Thyroid gland (tissue), 4 donors: ENCODE measurements at places on chromosomes 3 and 15. TPM values are rescaled to one million over a fixed set of nuclear protein-coding genes. Genes with fewer than 3 reads are reported as not detected.

- peak within 1 kb of the TSS; percentile 70 for H3K4me3 ChIP-seq
- no peaks in the 10 kb centered on the region for H3K27me3 ChIP-seq
- DNase-seq: peak; percentile 89
- peaks cover 16% of the 10 kb centered on the region for H3K4me1 ChIP-seq
Measured at GRCh38 chr15:67542420-67543347, at the start of gene MAP2K5. Gene MAP2K5, plus strand, starts transcription at chr15:67542703. Its CDS starts 633 bp downstream, at chr15:67543336.

DNA sequence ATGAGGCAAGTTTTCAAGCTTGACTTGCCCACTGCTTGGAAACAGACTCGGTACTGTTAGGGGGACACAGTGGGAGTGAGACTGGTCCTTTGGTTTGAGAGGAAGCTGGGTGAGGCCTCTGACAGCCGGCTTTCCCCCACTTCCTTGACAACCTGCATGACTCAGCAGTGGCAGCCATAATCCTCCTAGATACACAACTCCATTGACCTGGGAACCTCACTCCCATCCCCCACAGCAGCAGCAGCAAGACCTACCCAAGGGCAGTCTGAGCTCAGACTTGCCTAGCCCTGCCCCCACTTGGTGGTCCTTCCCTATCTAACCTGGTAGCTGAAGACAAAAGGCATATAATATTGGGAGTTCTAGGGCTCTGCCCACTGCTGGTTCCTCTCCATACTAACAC is 1043.5 kb upstream of the ALCAM start:
- H3K27me3 ChIP-seq: no peaks in the 10 kb centered on the region
- no peaks in the 10 kb centered on the region for H3K36me3 ChIP-seq
- H3K27ac ChIP-seq: no peak overlapping the region
- H3K4me3 ChIP-seq: no peak overlapping the region
- no peak for DNase-seq

GRCh38 chr3:29605845-29606244 is 325.0 kb downstream of the RBMS3 start:
- no peaks in the 10 kb centered on the region for H3K36me3 ChIP-seq
- H3K4me1 ChIP-seq: no peaks in the 10 kb centered on the region

- H3K4me3 ChIP-seq: no peak overlapping the region
- H3K36me3 ChIP-seq: no peaks in the 10 kb centered on the region
- no peak overlapping the region for H3K27ac ChIP-seq
Measured at GRCh38 chr15:93168910-93169309, 79.9 kb upstream of the RGMA start.

DNA sequence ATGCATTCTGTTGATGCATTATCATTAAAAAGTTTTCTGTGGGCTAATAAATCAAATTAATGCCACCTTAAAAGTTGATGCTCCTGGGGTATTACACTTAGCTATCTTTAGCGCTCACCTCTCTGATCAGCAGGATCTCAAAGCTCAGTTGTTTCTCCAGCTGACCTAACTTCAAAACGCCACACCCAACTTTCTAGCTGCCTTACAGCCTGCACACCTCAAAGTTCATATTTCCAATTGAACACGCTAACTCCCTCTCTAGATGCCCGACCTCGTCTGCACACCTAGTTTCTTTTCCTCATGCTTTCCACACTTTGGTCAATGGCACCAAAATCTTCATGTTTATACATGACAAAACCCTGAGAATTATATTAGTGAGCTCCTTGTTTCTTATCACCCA is 98.2 kb upstream of the AGTR1 start:
- no peak for DNase-seq
- H3K4me3 ChIP-seq: no peak overlapping the region
- H3K36me3 ChIP-seq: no peaks in the 10 kb centered on the region
- no peaks in the 10 kb centered on the region for H3K27me3 ChIP-seq
- H3K27ac ChIP-seq: no peak overlapping the region

- no peaks in the 10 kb centered on the region for H3K4me1 ChIP-seq
- H3K27ac ChIP-seq: no peak overlapping the region
- DNase-seq: no peak
- no peaks in the 10 kb centered on the region for H3K36me3 ChIP-seq
- H3K27me3 ChIP-seq: no peaks in the 10 kb centered on the region
Measured at GRCh38 chr3:38509732-38510131, 13.6 kb downstream of the EXOG start.

DNA sequence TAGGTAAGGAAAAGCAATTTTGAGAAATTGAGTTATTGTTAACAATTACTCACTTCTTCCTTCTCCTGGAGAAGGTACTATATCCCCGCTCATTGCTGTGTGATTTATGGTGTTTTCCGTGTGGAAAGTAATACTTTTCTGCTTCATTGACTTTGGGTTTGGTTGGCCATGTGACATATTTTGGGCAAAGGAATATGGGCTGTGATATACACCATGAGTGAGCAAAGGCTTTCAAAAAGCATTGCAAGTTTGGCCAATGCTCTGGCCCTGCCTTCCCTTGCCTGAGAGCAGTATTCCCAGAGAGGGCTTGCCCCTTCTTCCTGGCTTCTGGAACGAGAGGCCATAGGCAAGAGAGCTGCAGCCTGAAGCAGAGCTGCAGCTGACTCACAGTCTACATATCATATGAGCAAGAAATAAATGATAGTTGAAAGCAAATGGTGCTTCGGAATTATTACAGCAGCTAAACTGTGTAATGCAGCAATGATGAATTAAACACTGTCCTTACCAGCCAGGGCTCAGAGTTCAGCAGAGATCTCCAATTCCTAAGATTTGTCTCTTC is 216.8 kb upstream of the CD96 start:
- no peaks in the 10 kb centered on the region for H3K36me3 ChIP-seq
- no peak overlapping the region for H3K27ac ChIP-seq
- H3K4me1 ChIP-seq: peaks cover 15% of the 10 kb centered on the region
- no peak overlapping the region for H3K4me3 ChIP-seq

GRCh38 chr3:138367911-138368310 is 19.5 kb downstream of the MRAS start:
- H3K4me1 ChIP-seq: peaks cover 42% of the 10 kb centered on the region
- no peak for DNase-seq
- peak overlapping the region; percentile 15 for H3K27ac ChIP-seq
- H3K4me3 ChIP-seq: no peak overlapping the region
- no peaks in the 10 kb centered on the region for H3K36me3 ChIP-seq

GRCh38 chr3:159988617-159989271 is at the start of gene IL12A:
Gene IL12A, plus strand, starts transcription at chr3:159988835.
- no peaks in the 10 kb centered on the region for H3K36me3 ChIP-seq
- H3K27ac ChIP-seq: no peak within 1 kb of the TSS
- H3K27me3 ChIP-seq: no peaks in the 10 kb centered on the region
- DNase-seq: peak; percentile 76

- DNase-seq: peak; percentile 17
- H3K36me3 ChIP-seq: no peaks in the 10 kb centered on the region
- H3K4me3 ChIP-seq: no peak overlapping the region
- no peaks in the 10 kb centered on the region for H3K4me1 ChIP-seq
Measured at GRCh38 chr3:126911162-126912026, 71.5 kb upstream of the PLXNA1 start.

- no peaks in the 10 kb centered on the region for H3K4me1 ChIP-seq
- no peaks in the 10 kb centered on the region for H3K27me3 ChIP-seq
- H3K4me3 ChIP-seq: no peak overlapping the region
- H3K27ac ChIP-seq: no peak overlapping the region
Measured at GRCh38 chr3:32603064-32603463, 32.4 kb upstream of the DYNC1LI1 start.

DNA sequence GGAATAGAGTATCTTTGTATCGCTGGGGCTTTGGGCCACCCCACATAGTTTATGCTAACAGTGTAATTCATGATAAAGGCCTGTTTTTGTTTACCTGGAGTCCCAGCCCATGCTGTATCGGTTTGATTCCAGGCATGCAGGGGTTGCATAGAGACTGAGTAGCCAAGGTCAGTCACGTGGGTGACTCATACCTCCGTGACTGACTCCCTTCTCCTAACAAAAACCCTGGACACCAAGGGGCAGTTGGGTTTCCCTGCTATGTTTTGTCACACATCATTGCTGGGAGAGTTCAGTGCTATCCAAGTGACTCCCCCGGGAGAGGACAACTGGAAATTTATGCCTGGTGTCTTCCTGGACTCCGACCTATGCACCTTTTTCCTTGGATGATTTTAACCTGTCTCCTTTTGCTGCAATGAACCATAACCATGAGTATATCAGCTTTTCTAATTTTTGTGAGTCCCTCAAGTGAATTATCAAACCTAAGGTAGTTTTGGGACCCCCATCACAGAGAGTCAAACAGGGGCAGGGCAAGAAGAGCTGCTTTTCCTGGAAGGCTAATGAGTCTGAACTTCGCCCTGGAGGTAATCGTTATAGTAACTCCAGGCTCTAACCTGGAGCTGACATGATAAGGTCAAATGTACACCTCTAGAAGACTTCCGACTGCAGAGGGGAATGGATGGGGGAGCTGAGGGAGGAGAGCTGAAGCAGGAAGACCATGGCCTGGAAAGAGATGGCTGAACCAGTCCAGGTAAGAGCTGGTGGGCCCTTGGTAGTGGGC is 57.0 kb downstream of the SRGAP3 start:
- no peak overlapping the region for H3K4me3 ChIP-seq
- DNase-seq: no peak
- H3K27me3 ChIP-seq: no peaks in the 10 kb centered on the region
- no peaks in the 10 kb centered on the region for H3K36me3 ChIP-seq
- no peak overlapping the region for H3K27ac ChIP-seq

GRCh38 chr3:42529468-42529867 is 27.0 kb downstream of the VIPR1 start:
- H3K4me1 ChIP-seq: no peaks in the 10 kb centered on the region
- no peak overlapping the region for H3K4me3 ChIP-seq
- no peak for DNase-seq

GRCh38 chr15:25058080-25058785 is 103.4 kb downstream of the SNRPN start:
- no peak overlapping the region for H3K4me3 ChIP-seq
- no peaks in the 10 kb centered on the region for H3K27me3 ChIP-seq
- peaks cover 99% of the 10 kb centered on the region for H3K36me3 ChIP-seq
- peak; percentile 1 for DNase-seq
- no peak overlapping the region for H3K27ac ChIP-seq
- no peaks in the 10 kb centered on the region for H3K4me1 ChIP-seq

DNA sequence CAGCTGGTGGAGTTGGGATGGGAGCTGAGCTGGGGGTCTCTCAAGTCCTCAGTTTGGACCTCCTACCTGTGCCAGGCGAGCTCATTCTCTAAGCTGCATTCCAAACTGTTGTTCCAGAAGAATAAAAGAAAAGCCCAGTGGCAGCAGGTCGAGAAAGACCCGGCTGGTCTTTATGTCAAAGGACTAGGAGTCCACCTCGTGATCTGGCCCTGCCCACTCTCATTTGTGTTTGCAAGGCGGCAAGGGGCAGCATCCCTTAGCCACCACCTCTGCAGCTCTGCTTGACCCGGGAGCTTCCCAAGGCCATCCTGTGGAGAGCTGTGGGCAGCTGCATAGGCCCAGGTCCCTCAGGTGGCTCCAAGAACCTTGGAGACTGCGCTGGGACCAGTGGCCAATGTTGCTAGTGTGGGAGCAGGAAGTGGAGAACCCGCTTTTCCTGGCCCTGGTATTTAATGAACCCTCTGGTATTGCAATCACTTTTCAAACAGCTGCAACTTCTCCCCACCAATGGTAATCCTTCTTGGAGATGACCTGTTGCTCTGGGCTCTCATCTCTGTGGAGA is 30.9 kb downstream of the KY start:
- no peaks in the 10 kb centered on the region for H3K4me1 ChIP-seq
- H3K27ac ChIP-seq: no peak overlapping the region
- H3K4me3 ChIP-seq: no peak overlapping the region

DNA sequence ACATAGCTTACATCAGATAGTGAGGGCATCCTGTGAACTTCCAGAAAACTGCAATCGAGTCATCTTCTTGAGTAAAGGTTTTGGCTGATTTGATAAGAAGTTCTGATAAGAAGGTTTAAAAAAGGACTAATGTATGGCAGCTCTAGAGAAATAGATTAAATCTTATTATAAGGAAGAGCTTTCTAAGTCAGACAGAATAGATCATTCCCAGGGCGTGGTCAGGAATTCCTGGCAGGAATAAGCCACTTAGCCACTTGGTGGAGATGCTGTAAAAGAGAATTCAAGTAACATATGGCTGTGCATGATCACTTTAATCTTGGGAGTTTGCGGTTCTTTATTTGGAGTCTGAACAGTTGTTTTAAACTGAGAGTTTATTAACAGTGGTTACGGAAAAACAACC is 17.4 kb downstream of the PGBD4 start:
- peaks cover 4% of the 10 kb centered on the region for H3K27me3 ChIP-seq
- no peak for DNase-seq
- no peak overlapping the region for H3K4me3 ChIP-seq
- H3K36me3 ChIP-seq: no peaks in the 10 kb centered on the region
- H3K4me1 ChIP-seq: no peaks in the 10 kb centered on the region

DNA sequence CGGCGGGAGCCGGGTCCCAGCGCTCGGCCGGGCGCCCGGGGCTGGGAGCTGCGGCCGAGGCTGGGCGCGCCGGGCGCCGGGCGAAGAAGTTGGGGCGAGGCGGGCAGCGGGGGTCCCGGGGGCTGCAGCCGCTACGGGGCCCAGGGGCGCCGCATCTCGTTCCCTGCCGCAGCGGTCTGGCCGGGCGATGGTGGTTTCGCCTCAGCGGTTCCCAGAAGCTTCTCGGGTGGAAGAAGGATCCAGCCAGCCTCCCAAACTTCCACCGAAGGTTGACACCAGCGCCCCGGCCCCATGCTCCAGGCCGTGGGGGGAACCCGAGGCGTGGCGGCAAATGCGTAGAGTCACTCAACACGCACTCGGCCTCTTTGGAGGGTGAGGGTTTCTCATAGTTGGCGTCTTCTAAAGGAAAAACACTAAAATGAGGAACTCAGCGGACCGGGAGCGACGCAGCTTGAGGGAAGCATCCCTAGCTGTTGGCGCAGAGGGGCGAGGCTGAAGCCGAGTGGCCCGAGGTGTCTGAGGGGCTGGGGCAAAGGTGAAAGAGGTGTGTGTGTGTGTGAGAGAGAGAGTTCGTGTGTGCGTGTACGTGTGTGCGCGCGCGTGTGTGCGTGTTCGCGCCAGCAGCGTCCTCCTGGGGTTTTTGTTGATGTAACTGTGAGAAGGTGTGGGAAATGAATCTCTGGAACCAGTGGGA is 940 bp downstream of the BOC start:
- DNase-seq: peak; percentile 42
- H3K4me3 ChIP-seq: peak overlapping the region; percentile 71
- H3K36me3 ChIP-seq: peaks cover 3% of the 10 kb centered on the region
- no peaks in the 10 kb centered on the region for H3K27me3 ChIP-seq
- peak overlapping the region; percentile 78 for H3K27ac ChIP-seq
- H3K4me1 ChIP-seq: peaks cover 23% of the 10 kb centered on the region

Gene SIN3A
- 99.5 TPM for total RNA-seq

Gene ARPIN
- total RNA-seq: 22.6 TPM

Gene ISY1
- total RNA-seq: 15.8 TPM

Gene CLDN18
- total RNA-seq: not detected

Gene GP9
- total RNA-seq: not detected

Gene PLSCR1
- total RNA-seq: 95.0 TPM

Gene DPPA4
- not detected for total RNA-seq

Gene PTPRG
- 98.5 TPM for total RNA-seq

Gene GPR62
- 1.8 TPM for total RNA-seq

Gene CKMT1A
- total RNA-seq: 6.1 TPM

Gene ALPK3
- total RNA-seq: 6.8 TPM
